ENCODE measurements at places on chromosomes 7 and 10.

GRCh38 chr7:35704261-35704660 is 9.3 kb upstream of the HERPUD2 start:
- DNase-seq, result no peak

DNA sequence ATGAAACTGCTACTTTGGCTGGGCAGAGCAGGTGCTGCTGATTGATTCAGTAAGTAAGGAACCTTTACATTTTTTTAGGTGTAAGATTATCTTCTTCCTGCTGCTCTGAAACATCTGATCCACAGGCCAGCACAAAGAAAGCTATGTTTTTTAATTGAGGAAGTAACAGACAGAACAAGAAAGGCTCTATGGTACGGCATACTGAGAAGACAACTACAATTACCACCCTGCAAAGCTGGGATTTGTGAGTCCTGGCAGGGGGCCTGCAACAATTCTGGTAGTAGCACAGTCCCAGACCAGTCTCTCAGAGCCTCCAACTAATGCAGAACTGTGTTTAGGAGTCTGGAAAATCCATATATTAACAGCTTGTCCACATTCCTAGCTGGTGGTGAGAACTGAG is 103.0 kb upstream of the LRRTM3 start:
- DNase-seq, result no peak

- DNase-seq, result no peak
Measured at GRCh38 chr7:71480791-71481190, 348.8 kb downstream of the GALNT17 start.

- DNase-seq, result no peak
Measured at GRCh38 chr10:49264177-49264677, 34.7 kb upstream of the C10orf71 start.

DNA sequence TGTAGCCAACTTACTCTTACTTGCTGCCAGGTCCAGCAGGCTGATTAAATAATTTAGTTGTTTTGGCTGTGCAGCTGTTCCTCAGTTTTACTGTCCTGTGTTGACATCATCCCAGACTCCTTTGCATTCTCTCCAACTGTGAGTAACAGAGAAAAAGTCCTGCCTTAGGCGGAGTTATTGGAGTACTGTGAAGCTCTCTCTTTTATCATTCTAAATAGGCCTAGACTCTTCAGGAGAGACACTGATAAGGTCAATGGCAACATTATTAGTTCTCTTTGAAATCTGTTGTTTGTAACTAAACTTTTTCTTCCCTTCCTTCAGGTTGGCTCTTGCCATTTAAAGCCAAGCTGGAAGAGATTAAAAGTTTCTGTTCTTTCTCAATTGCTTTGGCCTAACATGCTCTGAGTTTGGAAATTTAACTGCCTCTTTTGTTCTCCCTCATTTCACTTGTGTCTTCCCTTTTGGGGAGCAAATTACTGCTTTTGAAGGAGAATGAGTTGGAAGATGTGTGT is 215.7 kb upstream of the CSTF2T start:
- no peak for DNase-seq

GRCh38 chr10:117318909-117319308 is 56.3 kb downstream of the PDZD8 start:
- DNase-seq, result no peak

Measured in T-helper 9 cell (primary cell).